Activated T-helper 2 cell treated with anti-CD3 and anti-CD28 coated beads, Interferon-gamma antibody, Interleukin-2, Interleukin-4, amounts not matched to agents 10 μg/mL and 5 μg/mL and 100 μg/mL, durations not matched to agents 14 hours and 24 hours and 36 hours (primary cell): ENCODE measurements at places on chromosomes 1 and 21. TPM values are rescaled to one million over a fixed set of nuclear protein-coding genes. Genes with fewer than 3 reads are reported as not detected.

GRCh38 chr1:30779294-30780071, 21.9 kb upstream of the LAPTM5 start:
- DNase-seq: peak; percentile 84
- H3K27me3 ChIP-seq: no peaks in the 10 kb centered on the region
- peaks cover 18% of the 10 kb centered on the region for H3K4me1 ChIP-seq
- no peak overlapping the region for H3K4me3 ChIP-seq
- no peak overlapping the region for H3K27ac ChIP-seq

DNA sequence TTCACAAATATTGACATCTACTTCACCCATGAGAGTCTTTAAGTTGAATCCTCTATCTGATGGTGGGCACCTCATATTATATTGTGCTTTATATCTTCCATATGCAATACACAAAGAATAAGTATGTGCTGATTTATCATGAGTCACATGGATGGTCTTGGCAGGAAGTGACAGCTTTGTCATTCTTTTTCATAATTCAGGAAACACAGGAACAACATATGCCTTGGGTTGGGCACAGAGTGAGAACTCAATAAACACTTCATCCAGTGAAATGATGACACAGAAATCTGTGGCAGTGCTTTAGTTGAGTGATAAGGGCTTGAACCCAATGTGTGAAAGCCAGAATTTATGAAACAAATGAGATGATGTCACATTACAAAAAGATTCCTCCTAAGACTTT, 41.2 kb downstream of the GADD45A start:
- peaks cover 7% of the 10 kb centered on the region for H3K27me3 ChIP-seq
- no peaks in the 10 kb centered on the region for H3K36me3 ChIP-seq

- H3K36me3 ChIP-seq: peaks cover 10% of the 10 kb centered on the region
- DNase-seq: no peak
- peaks cover 30% of the 10 kb centered on the region for H3K4me1 ChIP-seq
- no peak overlapping the region for H3K27ac ChIP-seq
- H3K27me3 ChIP-seq: no peaks in the 10 kb centered on the region
These were observed 22.8 kb downstream of the LDLRAP1 start for GRCh38 chr1:25566176-25566729.

DNA sequence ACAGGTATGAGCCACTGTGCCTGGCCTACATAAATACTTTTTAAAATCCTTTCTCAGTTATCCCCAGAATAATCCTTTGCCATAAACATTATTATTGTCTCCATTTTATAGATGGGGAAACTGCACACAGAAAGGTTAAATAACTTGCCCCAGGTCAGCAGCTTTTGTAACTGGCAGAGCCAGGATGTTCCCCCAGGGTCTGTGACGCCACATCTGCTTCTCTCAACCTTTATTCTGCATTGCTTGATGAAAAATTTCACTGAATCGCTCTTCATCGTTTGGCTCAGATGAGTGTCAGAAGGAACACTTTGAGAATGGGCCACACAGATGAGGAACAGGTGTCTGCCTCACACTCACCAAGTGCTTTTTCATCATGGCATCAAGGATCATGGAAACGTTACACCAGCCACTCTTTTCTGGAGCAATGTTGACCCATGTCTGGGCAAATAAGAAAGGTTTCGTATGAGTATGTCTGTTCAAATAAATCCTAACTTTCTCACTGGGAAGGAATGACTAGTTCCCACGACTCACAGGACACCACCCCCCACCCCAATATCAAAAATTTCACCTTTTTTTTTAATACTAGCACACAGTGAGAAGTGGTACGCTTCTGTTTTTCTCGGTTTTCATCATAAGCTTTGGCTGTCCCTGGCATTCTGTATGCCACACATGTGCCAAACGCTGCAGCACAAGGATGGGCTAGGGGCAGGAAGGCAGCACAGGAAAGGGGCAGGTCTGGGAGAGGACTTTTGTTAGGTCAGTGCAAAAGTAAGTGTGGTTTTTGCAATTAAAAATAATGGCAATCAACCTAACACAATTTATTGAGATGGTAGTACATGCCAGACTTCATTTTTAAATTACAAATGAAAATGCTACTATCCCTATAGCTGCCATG, 9.0 kb upstream of the PTGFRN start:
- H3K27ac ChIP-seq: no peak overlapping the region
- no peak for DNase-seq
- H3K4me1 ChIP-seq: no peaks in the 10 kb centered on the region
- H3K36me3 ChIP-seq: no peaks in the 10 kb centered on the region
- H3K27me3 ChIP-seq: peaks cover 27% of the 10 kb centered on the region
- H3K4me3 ChIP-seq: no peak overlapping the region

SPRR2D gene
- total RNA-seq: not detected in 2 replicates

DNA sequence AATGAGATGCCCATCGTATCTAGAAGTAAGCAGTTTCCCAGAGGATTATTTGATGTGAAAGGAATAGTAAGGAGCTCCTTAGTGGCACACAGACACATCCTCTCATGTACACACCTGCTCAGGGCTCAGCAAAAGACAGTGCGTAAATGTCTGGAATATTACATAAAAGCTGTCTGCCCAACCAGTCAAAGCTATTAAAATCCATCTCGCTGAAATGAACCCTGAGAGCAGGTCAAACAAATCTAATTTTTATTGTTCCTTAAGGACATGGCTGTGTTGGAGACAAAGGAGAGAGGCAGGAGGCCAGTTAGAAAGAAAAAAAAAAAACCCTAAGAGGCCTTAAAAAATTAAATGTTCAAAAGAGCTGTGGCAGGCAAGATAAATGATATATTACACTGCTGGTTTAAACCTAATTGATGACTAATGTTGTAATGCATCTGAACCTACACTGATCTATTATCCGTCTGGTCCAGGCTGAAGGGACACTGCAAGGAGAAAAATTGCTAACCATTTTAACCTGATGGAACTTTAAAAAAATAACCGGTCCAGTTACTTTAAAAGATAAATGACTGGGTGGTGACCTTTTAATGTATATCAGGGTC, 58.5 kb upstream of the FGGY start:
- DNase-seq: no peak
- H3K4me3 ChIP-seq: no peak overlapping the region
- H3K27me3 ChIP-seq: peaks cover 10% of the 10 kb centered on the region
- no peaks in the 10 kb centered on the region for H3K4me1 ChIP-seq
- no peaks in the 10 kb centered on the region for H3K36me3 ChIP-seq
- no peak overlapping the region for H3K27ac ChIP-seq

- peaks cover 78% of the 10 kb centered on the region for H3K27me3 ChIP-seq
- no peaks in the 10 kb centered on the region for H3K36me3 ChIP-seq
- peak overlapping the region; percentile 62 for H3K4me3 ChIP-seq
- no peak overlapping the region for H3K27ac ChIP-seq
- peaks cover 15% of the 10 kb centered on the region for H3K4me1 ChIP-seq
These were observed 624 bp downstream of the ARHGAP29 start for GRCh38 chr1:94236630-94237290.

DNA sequence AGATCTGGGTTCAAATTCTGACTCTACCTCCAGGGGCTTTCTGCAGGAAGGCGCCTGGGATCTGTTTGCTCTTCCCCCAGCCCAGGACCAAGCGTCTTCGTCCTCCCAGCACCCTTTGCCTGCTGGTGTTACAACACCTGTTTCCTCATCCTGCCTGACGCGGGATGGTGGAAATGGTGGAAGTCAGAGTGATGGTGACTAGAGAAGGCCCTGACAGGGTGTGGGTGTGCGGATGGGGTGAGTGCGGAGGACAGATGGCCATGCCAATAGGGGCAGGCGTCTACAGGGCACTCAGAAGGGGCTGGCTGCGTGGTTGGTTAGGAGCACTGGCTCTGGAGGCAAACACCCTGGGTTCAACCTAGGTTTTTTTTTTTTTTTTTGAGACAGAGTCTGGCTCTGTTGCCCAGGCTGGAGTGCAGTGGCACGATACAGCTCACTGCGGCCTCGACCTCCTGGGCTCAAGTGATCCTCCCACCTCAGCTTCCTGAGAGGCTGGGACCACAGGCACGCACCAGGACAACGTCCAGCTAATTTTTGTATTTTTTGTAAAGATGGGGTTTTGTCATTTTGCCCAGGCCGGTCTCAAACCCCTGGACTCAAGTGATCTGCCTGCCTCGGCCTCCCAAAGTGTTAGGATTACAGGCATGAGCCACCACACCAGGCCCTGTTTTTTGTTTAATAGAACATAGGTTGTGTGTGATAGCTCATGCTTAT, 1.5 kb downstream of the THEMIS2 start:
- no peaks in the 10 kb centered on the region for H3K27me3 ChIP-seq
- H3K4me3 ChIP-seq: peak overlapping the region; percentile 94
- peaks cover 30% of the 10 kb centered on the region for H3K36me3 ChIP-seq
- H3K4me1 ChIP-seq: peaks cover 22% of the 10 kb centered on the region
- H3K27ac ChIP-seq: peak overlapping the region; percentile 4

LCE2D gene
- not detected in 2 replicates for total RNA-seq

DNA sequence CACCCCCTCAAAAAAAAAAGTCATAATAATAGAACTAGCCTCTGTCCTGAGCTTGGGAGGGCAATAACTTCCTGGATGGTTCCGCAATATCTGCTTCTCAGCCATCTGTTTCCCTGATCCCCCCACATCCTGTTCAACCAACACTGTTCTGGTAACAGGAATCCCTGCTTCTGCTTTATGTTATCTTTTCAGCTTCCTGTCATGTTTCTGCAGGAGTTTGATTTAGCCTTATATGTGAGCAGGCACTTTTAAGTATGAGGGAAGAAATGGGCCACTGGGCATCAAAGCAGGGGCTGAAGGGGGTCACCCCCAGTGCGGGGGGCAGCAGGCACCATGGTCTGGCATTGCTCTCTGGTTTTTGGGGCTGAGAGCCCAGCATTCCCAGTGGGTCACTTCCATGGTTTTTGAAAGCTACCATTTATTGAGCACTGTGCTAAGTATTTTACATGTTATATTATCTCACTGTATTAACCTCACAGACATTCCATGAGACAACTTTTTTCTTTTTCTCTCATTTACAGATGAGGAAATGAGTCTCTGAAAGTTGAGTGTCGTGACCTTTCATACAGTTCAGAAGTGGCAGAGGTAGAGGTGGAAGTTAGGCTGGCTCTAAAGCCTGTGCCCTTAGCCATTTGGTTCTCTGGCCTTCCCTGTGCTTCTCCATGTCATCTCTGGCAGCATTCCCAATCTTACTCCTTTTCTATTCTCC, 61.9 kb downstream of the DNTTIP2 start:
- H3K36me3 ChIP-seq: no peaks in the 10 kb centered on the region
- H3K4me1 ChIP-seq: peaks cover 33% of the 10 kb centered on the region
- H3K27me3 ChIP-seq: peaks cover 8% of the 10 kb centered on the region
- H3K4me3 ChIP-seq: no peak overlapping the region

DNA sequence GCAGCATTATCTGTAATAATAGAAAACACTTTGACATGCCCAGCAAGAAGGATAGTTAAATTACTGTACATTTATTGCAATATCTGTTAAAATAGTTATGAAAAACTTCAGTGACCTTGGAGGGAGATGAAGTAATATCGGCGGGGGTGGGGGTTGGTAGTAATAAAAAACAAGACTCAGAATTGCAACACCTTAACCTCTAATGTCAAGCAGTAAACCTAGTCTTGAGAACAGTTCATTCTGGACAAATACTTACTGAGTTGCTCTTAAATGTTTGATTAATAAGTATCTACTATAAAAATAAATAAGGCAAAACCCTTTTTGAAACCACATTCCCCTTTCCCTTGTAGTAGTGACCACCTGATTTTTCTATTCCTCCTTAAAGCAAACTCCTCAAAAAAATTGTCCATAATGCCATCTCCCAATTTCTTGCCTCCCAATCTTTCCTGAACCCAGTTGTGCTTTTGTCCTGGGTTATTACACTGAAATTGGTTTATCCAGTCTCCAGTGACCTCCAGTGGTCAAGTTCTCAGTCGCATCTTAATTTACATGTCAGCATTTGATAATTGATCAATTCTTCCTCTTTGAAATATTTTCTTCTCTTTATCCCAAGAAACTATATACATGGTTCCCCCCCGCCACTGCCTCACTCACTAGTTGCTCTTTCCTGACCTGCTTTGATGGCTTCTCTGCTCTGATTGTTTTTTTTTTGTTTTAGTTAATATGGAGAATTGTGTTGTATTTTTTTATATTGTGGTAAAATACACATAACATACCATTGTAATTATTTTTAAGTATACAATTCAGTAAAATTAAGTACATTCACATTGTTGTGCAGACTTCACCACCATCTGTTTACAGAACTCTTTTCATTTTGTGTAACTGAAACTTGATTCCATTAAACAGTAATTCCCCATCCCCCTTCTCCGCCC, 36.8 kb downstream of the RAP1A start:
- DNase-seq: no peak
- H3K4me3 ChIP-seq: no peak overlapping the region
- peak overlapping the region; percentile 44 for H3K27ac ChIP-seq
- peaks cover 35% of the 10 kb centered on the region for H3K4me1 ChIP-seq
- peaks cover 16% of the 10 kb centered on the region for H3K36me3 ChIP-seq

DNA sequence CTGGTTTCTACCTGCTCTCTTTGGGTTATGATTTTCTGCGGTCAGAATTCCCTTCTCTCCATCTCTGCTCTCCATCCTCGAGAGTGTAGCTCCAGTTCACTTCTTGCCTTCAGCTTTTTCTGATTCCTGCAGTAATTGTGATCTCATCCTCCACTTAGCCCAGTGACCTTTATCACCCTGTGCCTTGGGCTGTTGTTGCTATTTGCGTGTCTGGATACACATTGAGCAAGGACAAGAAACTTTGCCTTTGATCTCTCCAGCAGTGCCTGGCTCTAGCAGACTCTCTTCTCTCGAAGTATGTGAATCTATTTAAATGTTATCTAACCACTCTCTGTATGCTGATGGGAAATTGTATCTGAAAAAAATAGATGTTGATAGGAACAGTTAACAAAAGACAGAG, 76.4 kb upstream of the MARK1 start:
- no peaks in the 10 kb centered on the region for H3K4me1 ChIP-seq
- no peaks in the 10 kb centered on the region for H3K36me3 ChIP-seq
- no peak for DNase-seq

DNA sequence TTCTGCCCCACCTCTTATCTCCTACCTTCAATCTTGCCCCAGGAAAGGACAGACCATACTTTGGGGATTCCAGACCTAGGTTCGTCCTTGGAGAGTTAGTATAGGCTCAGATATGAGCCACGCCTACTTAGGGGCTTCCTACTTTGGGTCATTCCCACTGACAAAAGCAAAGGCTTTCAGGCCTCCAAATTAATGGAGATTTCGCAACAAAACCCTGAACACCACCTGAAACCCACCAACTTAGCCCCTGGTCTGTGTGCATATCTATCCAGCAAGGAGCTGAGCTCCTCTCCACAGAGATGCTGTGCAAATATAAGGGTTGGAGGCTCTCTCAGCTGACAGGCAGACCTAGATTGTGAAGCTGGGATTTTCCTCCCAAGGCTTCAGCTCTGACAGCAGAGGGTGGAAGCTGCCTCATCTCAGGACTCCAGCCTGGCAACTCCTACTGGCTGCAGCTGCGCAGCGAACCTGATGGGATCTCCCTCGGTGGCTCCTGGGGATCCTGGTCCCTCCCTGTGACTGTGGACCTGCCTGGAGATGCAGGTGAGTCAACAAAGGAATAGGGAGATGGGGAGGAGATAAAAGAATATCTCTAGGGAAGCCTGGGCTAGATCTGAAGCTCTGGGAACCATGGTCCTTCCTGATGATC, 2.1 kb downstream of the MPL start:
- H3K27ac ChIP-seq: no peak overlapping the region
- H3K27me3 ChIP-seq: no peaks in the 10 kb centered on the region
- H3K36me3 ChIP-seq: no peaks in the 10 kb centered on the region
- no peak overlapping the region for H3K4me3 ChIP-seq
- no peak for DNase-seq
